CD4-positive, alpha-beta T cell treated with Interleukin-1 beta for 1 hour (primary cell): ENCODE measurements at places on chromosomes 2 and 18.

- DNase-seq, result no peak
Observed at GRCh38 chr18:39772155-39772919, 2182.7 kb upstream of the PIK3C3 start.

- no peak for DNase-seq
Observed at GRCh38 chr18:45245091-45245511, 370.2 kb upstream of the SLC14A2 start.

DNA sequence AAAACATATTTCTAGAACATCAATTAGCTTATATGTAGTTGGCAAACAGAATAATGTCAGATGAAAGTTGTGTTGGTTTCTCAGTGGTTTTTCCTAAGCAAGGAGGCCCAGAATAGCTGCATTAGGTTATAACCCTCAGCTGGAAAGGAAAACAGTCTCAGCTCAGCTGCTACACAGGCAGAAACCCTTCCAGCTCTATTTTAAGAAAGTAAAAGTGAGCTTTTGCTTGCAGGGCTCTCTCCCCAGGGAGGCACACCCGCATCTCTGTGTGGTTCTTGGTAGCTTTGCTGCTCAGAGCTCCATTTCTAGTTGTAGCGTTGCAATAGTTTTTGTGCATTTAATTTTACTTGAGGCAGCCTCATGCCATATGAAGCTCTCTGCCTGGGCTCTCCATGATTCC, 54.6 kb downstream of the PIKFYVE start:
- no peak for DNase-seq

DNA sequence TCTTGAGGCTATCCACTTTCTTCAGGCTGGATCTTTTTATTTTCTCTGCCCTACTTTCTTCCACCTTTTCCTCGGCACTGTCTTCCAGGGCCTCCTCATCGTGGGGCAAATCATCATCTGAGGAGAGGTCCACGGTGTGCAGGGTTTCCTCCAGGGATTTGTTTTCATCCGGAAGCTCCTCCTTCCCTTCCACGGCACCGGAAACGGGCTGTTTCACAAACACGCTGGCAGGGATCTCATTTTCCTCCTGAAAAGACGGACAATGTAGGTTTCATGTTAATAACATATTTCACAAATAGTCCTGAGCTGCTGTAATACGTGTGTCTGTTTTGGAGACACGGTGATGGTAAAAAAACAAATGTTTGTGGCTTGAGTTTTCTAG, 10.4 kb downstream of the CAVIN2 start:
- DNase-seq, result no peak

GRCh38 chr2:188199716-188200128, 92.0 kb upstream of the GULP1 start:
- no peak for DNase-seq

DNA sequence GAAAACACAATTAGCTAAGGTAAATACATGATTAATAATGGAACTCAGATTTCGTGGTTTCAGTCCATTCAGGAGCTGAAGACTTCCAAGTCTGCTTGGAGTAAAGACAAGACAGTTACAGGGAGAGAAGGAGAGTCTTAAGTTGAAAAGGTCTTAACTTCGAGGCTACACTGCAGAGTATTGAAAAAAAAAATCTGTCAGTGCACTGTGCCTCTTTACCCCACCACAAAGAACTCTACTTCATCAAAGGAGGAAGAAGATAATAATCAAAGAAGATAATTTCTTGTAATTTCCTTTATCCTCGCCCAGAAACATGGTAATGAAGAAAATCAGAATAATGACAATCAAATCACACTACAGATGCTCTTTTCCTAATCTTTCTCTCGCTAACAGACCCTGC, 75.4 kb downstream of the MEMO1 start:
- DNase-seq, result no peak

DNA sequence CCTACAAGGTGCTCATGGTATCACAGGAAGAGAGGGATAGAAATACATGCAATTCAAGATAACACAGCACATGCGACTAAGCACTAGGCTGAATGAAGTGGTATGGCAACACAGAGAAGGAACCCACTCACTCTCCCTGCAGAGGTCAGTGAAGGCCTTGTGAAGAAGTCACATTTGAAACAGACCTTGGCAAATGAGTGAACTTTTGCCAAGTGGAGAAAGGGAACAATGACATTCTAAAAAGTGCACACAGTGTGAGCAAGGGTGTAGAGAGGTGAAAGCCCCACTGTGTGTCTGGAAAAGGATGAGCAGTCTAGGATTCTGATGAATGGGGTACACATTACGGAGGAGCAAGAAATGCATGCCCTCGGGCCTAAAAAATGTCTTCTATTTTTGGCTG, 23.3 kb downstream of the KLF7 start:
- DNase-seq, result peak; percentile 38

DNA sequence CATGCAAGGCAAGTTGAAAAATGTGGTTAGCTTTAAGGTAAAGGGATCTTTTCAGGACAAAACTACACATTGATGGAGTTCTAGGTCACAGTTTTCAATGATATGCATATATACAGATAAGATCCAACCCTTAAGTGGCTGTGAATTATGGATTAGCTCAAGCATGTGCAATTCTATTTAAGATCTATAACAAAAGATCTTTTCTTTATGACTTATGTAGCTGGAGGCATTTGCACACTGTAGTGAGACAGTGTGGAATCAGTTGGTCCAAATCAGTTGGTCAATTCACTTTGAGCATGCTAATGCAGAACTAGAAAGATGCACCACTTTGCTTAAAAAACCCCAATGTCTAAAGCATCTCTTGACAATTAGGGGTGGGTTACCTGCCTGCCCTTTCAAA, 417.1 kb upstream of the ZEB2 start:
- no peak for DNase-seq

GRCh38 chr2:133109772-133110171, 439.8 kb upstream of the LYPD1 start:
- DNase-seq, result no peak

- DNase-seq, result no peak
Observed at GRCh38 chr2:97871096-97871780, 124.5 kb downstream of the TMEM131 start.

- DNase-seq, result no peak
Observed at GRCh38 chr2:240159251-240159839, 18.9 kb upstream of the OTOS start.

GRCh38 chr2:88489181-88489580, 36.7 kb upstream of the FOXI3 start:
- no peak for DNase-seq

DNA sequence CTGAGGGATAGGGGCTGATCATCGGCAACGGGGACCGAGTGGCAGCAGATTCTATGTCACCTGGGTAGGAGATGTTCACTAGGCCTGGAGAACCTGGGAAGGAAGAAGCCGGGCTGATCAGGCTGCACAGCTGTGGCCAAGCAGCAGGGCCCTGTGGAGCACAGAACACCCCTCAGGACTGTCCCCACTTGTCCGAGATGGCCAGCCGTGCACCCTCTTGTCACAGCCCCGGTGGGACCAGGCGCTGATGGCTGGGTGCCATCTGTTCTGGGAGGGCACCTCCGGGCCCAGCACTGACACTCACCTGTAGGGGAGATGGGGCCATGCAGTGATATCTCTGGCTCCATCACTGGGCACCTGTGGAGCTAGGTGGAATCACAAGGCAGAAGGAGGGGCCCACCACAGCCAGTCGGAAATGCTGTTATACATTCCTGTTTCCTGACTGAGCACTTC, 217.9 kb upstream of the RAB6C start:
- no peak for DNase-seq

DNA sequence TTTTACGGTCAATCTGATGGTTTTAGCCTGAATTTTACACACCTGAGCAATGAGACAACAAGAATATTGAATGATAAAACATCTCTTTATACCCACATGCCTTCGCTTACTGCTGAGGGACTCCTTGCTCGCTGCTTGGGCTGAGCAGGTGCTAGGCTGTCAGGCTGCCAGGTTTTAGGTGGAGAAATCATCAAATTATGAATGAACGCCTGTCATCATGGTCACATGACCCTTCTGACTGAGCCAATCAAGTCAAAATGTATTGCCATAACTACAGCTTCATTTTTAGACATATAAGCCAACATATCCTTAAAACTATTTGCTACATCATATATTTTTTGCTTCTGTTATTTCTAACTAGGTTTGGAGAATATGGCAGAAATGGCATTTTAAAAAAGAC, 274.0 kb downstream of the LNPK start:
- no peak for DNase-seq

DNA sequence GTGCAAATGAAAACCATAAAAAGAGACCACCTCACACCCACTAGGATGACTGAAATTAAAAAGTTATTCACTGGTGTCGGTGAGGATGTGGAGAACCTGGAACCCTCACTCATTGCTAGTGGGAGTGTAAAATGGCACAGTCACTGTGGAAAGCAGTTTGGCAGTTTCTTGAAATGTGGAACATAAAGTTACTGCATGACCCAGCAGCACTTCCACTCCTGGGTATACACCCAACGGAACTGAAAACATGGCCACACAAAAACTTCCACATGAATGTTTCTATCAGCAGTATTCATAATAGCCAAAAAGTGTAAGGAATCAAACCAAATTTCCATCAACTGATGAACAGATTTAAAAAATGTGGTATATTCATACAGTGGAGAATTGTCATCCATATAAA, 65.1 kb upstream of the SLC66A3 start:
- DNase-seq, result no peak

DNA sequence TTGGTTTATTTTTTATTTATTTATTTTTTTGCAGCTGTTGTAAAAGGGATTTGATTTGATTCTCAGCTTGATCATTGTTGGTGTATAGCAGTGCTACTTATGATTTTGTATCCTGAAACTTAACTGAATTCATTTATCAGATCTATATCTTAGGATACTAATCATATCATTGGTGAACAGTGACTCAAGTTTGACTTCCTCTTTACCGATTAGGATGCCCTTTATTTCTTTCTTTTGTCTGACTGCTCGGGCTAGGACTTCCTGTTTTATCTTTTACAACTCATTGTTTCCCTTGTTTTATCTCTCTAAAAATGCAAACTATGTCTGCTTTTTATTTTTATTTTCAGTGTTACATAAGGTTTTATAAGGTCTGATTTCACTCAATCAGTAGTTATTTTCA, 23.6 kb downstream of the SP100 start:
- peak; percentile 31 for DNase-seq

GRCh38 chr2:215430528-215431187, 5.2 kb downstream of the FN1 start:
- DNase-seq, result no peak

DNA sequence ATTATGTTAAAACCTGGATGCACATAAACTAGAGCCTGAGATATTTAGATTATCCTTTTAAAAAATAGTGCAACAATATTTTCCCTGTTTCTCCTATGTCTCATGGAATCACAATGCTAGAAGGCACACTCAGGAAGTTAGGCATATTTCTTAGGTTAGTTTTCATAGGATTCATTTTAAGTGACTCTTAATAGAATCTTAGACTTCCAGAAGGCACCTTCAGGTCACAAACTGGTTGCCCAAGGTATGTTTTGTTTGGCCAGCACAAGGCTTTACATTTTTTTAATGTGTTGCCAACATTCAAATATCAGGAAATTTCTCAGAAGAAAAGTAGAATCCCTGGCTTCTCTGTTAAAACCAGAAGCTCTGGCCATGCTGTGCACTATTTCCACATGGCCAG, 129.3 kb downstream of the LNPK start:
- no peak for DNase-seq

DNA sequence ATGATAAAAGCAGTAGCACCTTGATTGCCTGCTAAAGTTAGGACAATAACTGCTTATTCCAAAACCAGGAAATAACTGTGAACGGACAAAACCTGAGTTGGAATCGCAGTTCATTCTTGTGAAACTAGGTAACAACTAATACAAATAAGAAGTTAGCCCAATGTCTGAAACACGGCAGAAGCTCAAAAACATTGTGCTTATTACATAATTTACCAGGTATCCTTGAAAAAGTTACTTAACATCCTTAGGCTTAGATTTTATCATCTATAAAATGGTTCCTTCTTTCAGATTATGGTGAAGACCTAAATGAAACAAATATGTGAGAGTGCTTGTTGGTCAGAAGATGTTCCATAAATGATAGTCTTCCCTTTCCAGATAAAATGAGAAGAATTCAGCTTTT, 32.4 kb downstream of the RTN4 start:
- no peak for DNase-seq
